ENCODE measurements at places on chromosomes 6 and 20.

- peak; percentile 32 for DNase-seq
Observed at GRCh38 chr6:130671577-130671976, 155.6 kb upstream of the SMLR1 start.

DNA sequence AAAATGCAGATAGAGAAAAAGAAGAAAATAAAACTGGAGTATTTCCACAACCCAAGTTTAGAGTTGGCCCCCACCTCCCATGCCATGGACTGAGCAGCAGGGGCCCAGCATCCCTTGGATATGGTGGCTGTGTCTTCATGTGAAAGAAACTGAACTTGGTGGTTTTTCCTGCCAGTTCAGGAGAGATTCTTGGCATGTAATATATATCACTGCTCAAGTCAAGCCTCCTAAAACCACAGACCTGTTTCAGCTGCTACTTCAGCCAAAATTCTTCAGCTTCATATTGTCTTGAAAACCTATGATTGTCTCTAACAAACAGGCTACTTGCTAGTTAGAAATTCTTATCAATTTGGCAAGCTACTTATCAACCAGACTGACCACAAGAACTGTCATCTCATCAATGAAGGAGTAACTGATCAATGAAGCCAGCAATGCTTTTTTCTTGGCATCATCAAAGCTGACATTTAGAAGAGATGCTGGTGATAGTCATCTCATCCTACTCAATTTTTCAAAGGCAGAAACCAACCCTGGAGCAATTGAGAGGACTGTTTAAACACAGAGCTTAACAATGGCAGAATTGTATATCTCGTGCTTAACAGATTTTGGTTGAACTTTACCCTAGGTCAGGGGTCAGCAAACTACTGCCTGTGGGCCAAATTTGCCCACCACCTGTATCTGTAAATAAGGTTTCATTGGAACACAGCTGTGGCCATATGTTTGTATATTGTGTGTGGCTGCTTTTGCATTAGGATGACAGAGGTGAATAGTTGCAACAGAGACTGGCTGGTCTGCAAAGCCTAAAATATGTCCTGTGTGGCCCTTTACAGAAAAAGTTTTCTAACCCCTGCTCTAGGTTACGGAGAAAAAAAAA is 10.4 kb upstream of the NOL7 start:
- DNase-seq, result no peak

GRCh38 chr6:35725721-35726438 is 11.0 kb upstream of the ARMC12 start:
- DNase-seq, result no peak

GRCh38 chr20:64038224-64038564 is 2.2 kb downstream of the C20orf204 start:
- DNase-seq, result no peak

- no peak for DNase-seq
Observed at GRCh38 chr6:134816780-134817179, 133.1 kb downstream of the ALDH8A1 start.

- DNase-seq, result no peak
Observed at GRCh38 chr6:34520645-34521462, 35.3 kb downstream of the SPDEF start.

- no peak for DNase-seq
Observed at GRCh38 chr6:130434174-130434873, 68.5 kb downstream of the TMEM200A start.

- DNase-seq, result peak; percentile 25
Observed at GRCh38 chr6:30074331-30075093, 1.1 kb downstream of the RNF39 start.

DNA sequence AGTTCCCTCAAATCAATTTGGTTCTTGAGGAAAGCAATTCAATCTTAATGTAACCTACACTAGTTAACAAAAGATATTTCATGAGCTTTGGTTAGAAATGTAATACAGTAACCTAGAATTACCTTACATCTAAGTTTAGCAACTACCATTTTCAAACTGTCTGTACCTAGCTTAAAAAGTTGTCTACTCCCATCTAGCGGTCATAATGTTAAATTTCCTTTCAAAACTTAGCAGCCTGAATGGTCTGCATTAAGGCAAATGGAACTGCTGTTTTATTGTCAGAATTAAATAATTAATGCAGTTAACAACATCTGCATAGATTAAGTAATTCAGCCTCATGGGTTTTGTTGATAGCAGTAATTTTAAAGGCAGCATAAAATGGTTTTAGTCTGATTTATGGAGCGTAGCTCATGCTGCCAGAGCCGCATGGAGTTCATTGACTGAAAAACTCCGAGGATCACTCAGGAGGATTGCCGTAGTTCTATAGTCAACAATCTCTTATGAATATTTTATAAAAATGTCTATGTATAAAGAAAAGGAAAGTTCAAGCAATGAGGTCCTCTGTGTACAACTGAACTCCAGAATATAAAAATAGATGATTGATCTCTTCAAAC is 485.4 kb upstream of the MANEA start:
- no peak for DNase-seq

DNA sequence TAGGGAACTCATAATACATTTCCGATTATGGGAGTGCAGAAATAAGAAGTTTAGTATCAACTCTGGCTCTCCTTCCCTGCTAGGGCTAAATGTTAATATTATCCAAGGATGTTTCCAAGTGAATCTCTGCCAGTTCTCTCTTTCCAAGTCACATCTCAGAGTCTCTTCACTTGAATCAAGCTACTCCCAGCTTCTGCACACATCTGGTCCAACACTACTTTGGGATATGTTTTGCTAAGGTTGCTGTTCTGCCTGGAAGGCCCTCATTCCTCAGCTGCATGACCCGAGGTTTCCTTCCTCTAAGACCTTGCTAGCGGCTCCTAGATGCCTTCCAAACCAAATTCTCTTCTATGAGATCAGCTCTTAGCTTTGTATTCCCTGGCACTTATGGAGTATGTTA is 331.8 kb downstream of the GJA1 start:
- peak; percentile 65 for DNase-seq

DNA sequence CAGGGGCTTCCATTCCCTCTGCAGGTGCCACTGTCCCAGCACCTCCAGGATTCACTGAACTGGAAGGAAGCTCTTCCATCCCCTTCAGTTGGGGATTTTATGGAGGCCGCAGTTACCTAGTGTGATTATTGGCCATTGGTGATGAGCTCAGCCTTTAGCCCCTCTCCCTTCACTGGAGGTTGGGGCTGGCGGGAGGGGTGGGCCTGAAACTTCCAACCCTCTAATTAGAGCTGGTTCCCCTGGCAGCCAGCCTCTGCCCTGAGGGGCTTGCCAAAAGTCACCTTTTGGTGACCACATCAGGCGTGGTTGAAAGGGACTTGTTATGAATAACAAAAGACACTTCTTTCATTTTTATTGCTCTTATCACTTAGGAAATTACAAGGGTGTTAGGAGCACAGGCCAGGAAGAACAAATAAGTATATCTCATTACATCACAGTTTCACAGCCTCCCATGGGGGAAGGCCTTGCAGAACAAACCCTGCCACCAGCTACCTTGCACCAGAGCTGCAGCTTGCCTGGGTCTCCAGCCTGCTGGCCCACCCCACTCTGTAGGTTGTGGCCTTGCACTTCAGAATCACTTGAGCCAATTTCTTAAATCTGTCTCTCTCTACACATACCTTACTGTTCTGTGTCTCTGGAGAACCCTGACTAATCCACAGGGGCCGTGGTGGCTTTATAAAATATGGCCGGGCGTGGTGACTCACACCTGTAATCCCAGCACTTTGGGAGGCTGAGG is 5.0 kb downstream of the PYGB start:
- no peak for DNase-seq

- no peak for DNase-seq
Observed at GRCh38 chr6:63565727-63566596, 6.3 kb upstream of the LOC128125822 start.

DNA sequence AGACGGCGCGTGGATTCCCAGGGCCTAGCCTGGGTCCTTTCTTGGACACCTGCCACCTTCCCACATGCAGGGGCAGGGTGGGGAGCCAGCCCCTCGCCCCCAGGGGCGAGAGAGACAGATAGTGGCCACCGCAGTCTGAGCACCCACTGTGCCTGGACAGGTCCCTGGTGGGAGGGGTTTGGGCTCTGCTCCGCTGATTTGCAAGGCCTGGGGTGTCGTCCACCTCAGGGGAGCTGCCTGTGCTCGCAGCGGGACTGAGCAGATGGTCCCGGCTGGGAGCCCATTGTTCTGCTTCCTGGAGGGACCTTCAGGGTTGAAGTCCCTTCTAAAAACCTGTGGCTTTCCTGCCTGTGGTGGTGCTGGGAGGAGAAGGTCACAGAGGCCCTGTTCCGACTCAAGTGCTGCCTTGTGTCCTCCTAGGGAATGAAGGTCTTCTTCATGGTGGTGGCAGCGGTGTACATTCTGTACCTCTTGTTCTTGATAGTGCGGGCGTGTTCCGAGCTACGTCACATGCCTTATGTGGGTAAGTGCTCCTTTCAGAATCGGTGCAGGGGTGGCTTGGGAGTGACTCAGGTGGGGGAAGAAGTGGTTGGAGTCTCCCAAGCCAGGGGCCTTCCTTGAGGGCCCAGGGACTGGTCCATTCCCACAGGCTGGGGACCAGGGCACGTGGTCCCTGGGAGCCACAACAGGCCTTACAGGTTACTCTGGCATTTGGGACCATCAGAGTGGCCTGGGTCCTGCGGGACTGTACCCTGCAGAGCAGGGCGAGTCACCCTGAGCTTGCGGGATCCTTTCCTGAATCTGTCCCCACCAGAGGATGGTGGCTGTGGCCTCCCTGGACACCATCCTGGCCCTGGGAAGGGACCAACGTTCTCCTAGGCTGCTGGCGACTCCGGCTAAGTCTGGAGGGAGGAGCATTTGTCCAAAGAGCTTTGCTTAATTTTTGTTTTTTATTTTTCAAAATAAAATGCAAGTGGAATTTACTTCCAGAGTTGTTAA is 19.6 kb downstream of the DYNLT1 start:
- DNase-seq, result no peak

DNA sequence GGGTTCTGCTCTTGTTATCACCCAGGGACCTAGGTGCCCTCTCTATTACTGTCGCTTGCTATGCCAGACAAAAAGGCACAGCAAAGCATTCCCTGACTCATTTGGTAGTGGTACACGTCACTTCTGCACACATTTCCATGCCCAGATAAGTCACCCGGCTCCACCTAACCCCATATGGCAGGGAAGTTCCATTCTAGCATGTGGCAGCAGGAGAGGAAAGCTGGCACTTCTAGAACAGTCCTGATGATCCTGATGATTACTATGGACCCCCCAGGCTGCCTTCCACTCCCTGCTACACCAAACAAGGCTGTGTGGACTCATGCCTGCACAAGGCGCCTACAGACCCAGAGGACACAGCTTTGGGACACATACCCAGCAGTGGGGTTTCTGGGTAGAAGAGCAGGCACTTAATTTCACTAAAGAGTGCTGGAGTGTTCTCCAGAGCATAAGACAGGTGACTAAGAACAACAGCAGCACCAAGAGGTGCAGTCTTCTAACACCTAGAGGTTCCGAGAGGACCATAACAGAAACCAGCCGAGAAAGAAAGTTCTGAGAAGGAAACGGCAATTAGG is 53.5 kb upstream of the NELFCD start:
- no peak for DNase-seq

- no peak for DNase-seq
Observed at GRCh38 chr20:48807586-48808381, 20.0 kb downstream of the PREX1 start.

DNA sequence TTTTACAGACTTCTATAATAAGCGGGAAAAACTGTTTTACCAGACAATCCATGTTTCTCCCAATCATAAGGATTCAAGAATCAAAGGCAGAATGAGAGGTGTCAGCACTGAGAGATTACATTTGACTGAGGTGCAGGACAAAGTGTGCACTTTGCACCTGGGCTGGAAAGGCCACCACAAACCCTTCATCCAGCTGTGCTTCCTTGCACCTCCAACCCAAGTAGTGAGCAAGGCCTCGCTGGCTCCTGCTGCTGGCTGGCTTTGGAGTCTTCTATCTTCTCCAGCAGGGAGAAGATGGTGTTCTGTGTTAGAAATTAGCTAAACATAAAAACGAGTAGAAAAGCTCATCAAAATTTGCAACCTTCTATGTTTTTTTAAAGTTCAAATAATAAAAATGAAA is 77.7 kb downstream of the CHD6 start:
- no peak for DNase-seq

DNA sequence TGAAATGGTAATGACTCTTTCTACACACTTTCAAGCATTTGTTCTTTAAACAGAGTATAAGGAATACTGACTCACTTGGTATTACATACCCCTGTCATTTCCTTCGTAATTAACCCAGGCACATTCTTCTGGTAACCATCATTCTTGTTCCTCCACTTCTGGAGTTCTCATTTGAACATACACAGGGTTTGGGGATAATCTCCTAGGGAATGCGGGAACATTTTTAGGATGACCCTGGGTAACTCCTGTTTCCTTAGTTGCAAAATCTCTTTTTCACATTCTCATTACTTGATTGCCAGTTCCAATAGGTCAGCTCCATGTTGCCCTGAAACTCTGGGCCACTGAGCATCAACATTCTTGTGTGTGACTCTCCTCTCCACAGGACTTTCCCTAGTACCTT is 51.5 kb upstream of the E2F3 start:
- no peak for DNase-seq

GRCh38 chr6:10963113-10963512 is 76.3 kb downstream of the SYCP2L start:
- no peak for DNase-seq

DNA sequence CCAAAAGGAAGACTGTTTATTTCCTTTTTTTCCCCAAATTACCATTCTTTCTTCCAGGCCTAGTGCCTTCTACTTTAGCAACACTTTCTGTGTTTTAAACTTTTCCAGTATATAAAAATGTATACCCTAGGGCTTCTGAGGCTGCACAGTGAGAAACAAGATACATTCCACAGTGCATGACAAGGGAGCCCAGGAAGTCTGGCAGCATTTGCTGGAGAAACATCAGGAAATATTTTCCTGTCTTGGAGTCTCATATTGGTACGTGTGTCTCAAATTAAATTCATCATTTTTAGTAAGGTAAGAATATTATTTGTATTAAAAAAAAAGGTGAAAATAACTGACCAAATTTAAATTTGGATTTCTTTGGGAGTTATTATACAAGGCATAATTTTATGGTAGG is 662.6 kb downstream of the RFPL4B start:
- peak; percentile 46 for DNase-seq

- DNase-seq, result no peak
Observed at GRCh38 chr20:62598761-62599194, 43.5 kb upstream of the SLCO4A1 start.

DNA sequence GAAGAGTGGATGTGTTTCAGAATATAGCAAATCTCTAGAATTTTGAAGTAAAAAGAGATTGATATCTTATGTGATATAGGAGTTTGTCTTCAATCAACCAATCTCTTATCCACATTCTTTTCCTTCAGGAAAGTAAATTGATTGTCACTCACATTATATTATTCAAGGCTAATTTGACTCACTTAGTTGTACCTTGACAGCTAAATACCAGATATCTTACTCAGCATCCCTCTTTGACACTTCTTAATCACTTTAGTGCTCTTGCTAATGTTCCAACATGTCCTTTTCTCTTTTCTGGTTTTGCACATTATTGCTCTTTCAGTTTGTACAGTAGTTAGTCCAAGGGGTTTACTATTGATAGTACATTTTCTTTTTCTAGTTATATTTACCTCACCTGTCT is 286.9 kb upstream of the PTCHD4 start:
- no peak for DNase-seq

DNA sequence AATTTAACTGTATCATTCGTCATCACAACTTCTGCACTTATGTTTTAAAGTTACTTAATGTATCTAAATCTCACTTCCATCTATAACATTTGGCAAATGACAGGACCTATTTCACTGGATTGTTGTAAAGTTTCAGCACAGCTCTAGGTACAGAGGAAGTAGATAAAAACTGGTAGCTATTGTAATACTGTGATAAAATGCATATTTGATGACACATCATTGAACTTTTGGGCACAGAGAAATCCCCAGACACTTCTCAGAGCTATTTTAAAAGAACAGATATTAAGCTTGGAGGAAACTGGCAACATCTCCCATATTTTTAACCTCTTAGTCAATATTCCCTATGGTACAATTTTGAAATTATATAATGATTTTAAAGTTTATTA is 138.7 kb downstream of the RFPL4B start:
- DNase-seq, result no peak

Data from right hindlimb (tissue), 1 donor.